Stimulated activated CD4-positive, alpha-beta T cell treated with anti-CD3 and anti-CD28 coated beads, Interleukin-4, amount 100 ng/mL, for 24 hours (primary cell): ENCODE measurements at places on chromosomes 3 and 15.

DNA sequence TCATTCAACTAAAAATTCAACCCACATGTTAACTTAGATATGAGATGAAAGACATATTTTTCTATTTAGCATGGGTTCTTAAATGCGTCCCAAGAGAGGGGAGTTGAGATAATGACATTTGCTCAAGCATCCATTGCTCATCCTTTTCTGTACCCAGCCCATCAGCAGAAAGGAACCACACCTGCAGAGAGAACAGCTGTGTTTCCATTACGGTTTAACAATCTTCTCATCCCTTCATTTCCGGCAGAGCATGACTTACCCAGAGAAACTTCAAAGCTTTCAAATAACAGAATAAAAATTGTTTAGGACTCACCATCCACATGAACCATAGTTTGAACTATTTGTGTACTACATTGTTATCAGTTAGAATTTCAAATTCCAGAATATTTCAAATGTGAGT is 113.1 kb downstream of the TGFBR2 start:
- DNase-seq: no peak

GRCh38 chr3:55726501-55726775 is 239.3 kb upstream of the WNT5A start:
- DNase-seq: no peak

- peak; percentile 4 for DNase-seq
These were observed 1.0 kb upstream of the ZNF620 start for GRCh38 chr3:40504636-40505430.

DNA sequence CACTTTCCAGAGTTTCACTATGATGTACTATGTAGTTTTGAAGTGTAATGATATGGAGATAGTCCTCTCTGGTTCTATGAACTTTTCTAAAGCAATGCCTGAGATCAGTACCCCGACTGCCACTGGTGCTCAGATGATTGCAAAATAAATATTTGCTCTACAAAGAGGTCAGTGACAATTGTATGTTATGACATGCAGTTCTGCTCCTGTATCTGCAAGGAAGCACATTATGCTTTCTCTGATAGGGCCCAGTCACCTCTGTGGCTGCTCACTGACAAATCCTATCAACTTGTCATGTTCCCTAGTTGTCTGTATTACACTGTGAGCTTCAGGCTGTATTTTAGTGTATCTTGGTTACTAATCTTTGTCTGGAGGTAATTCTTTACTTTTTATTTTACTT is 362.6 kb downstream of the ROBO1 start:
- DNase-seq: no peak

DNA sequence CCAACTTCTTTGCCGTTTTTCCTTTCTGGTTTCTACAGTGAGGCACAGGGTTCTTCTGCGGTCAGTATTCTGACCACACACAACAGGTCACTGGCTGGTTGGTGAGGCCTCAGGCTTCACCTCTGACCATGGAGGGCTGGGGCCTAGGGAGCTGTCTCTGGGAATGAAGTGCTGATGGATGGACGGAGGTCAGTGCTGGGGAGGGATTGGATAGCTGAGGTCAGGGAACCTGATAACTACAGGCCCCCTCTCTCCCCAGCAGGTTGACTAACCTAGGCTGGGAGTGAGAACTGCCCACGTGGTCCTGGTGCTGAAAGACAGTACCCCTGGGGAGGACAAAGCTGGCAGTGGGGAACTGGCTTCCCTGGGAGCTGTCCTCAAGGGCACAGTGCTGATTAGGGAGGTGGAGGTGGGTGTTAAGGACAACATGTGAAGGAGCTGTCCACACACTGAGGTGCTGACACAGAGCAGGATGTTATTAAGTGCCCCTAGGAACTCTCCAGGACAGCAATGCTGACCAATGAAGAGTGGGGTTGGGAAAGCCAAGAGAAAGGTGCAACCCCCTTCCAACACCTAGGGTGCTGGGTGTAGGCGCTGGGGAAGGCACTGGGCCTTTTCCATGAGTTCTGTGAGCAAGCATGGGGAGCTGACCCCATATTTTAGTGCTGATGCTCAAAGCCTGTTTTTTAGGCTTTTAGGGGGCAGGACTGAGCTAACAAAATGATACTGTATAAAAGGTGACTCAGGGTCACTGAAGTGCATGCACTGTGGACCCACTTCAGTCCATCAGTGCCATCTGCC is 45.2 kb downstream of the ATP2B2 start:
- peak; percentile 41 for DNase-seq
